ENCODE measurements at places on chromosomes 3 and 15. TPM values are rescaled to one million over a fixed set of nuclear protein-coding genes. Genes with fewer than 3 reads are reported as not detected.

The PRR20G gene
- polyA plus RNA-seq: not detected

The LOXL1 gene
- polyA plus RNA-seq: 139 TPM

The CHL1 gene
- polyA plus RNA-seq: 2.0 TPM

The PARP15 gene
- 0.74 TPM for polyA plus RNA-seq

The GPR160 gene
- polyA plus RNA-seq: 15.0 TPM

The ACTC1 gene
- polyA plus RNA-seq: 342 TPM
